Dorsolateral prefrontal cortex (tissue), 122 donors: ENCODE measurements at places on chromosomes 5 and 9.

- DNase-seq, result no peak
These were observed 487.2 kb upstream of the ST8SIA4 start for GRCh38 chr5:101390151-101390908.

DNA sequence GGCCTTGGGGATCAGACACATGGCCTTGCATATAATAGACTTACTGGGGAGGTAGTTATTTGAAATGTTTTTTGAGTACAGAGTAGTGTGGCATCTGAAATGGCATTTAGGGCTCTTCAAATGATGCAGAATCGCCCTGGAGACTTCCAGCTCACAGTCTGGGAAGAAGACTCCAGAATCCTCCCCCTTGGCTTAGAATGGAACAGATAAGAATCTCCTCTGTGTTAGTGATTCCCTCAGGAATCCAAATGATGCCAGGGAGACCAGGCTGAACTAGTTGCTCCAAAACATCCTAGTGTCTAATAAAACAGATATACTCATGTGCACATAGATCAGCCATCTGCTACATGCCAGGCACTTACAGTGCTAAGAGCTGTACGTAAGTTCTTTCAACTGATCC lies 38.6 kb upstream of the SMC5 start:
- no peak for DNase-seq

GRCh38 chr9:125913551-125913950 lies 166.4 kb downstream of the PBX3 start:
- DNase-seq, result no peak

DNA sequence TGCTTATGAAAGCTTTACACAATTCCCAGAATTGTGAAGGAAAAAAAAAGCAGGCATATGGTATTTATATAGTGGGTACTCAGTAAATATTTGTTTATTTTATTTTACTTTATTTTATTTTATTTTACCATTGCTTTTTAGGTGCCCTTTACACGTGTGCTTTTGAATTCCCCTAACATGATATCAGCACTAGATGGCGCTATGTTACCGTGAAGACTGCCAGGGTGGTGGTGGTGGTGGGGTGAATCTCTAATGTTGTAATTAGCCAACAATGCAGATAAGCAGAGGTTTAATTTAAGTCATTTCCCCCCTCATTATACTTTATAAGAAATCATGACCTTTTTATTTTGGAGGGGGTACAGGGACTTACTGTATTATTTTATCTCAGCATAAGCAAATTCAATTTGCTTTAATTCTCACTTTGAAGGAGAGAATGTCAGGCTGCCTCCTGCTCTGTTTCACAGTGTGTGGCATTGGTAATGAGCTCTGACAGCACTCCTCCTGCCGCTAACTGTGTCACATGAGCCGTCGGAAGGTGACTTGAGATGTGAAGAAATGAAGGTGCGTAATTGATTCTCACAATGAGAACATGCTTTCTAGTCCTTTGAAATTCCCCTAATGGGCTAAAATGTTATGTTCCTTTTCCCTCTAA lies 165.6 kb downstream of the YTHDC2 start:
- no peak for DNase-seq

GRCh38 chr9:14146201-14146874 lies 167.6 kb downstream of the NFIB start:
- DNase-seq, result no peak

DNA sequence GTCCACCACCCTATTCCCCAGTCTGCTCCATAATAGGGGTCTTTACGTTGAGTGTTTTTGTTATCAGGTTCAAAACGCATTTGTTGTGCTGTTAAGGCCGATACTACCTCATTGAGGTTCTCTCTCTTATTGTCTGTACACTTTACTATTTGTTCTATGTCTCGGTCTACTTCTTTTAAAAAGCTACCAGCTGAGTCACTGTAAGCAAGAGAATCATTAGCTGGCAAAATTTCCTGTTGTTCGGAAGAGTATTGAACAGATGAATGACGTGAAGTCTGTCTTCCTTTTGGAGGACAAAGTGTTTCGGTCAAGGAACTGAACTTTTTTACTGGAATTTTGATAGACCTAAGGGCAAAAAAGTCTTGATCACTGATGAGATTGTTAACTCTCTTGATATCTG lies 10.3 kb downstream of the LYSMD3 start:
- no peak for DNase-seq

- no peak for DNase-seq
These were observed 2.0 kb downstream of the FBXL17 start for GRCh38 chr5:108379722-108380530.

DNA sequence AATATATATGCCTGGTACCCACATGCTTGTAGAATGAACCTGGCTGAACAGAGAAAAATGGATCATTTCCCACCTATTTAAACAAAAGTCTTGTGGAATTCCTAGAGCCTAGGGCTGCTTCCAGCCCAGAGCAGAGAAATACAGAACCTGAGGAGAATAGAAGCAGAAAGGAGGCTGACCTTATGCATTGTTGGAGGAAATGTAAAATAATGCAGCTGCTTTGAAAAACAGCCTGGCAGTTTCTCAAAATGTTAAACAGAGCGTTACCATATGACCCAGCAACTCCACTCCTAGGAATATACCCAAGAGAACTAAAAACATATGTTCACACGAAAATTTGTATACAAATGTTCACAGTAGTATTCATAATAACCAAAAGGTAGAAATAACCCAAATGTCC lies 15.1 kb downstream of the MAPKAP1 start:
- DNase-seq, result no peak

GRCh38 chr9:110206389-110206788 lies 1.6 kb downstream of the C9orf152 start:
- DNase-seq, result no peak

DNA sequence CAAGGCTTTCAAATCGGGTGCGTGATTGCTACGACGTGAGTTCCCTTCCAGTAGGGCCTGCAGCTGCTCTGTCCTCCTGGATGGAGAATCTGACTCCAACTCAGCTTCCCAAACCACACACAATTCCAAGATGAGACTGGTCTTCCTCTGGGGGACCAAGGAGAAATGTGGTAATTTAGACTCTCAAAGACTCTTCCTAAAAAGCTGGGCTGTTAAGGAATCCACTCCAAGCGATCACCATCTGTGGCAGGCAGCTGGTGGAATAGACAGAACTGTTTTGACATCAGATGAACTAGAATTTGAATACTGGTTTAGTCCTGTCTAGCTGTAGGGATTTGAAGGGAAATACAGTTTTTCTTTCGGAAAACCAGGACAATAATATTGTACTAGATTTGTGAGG lies 130.7 kb upstream of the KLF4 start:
- no peak for DNase-seq

- no peak for DNase-seq
These were observed 17.8 kb downstream of the SLC38A9 start for GRCh38 chr5:55694152-55694830.
